ENCODE measurements at places on chromosomes 5 and 9.

DNA sequence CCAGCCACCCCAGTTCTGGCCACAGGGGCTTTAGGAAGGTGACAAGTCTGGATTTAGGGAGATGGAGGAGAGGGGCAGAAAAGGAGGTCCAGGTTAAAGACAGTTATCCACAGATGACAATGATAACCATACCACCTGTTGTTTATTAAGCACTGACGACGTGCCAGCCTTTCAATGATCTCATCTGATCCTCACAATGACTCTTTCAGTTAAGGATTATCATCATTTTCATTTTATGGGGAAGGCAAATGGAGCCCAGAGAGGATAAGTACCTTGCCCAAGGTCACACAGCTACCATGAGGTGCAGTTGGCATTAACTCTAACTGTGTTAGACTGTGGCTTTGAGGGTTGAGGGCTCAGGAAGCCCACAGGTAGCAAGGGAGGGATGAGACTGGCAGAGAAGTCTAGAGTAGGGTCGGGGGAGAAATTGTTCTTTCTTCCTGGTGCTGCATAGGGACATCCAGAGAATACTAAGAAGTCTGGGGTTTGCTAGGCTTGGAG, 21.5 kb upstream of the JADE2 start:
- no peak for DNase-seq

GRCh38 chr5:10438301-10438700, 3.4 kb upstream of the ROPN1L start:
- no peak for DNase-seq

- DNase-seq: no peak
Observed at GRCh38 chr5:22504411-22504810, 348.7 kb downstream of the CDH12 start.

DNA sequence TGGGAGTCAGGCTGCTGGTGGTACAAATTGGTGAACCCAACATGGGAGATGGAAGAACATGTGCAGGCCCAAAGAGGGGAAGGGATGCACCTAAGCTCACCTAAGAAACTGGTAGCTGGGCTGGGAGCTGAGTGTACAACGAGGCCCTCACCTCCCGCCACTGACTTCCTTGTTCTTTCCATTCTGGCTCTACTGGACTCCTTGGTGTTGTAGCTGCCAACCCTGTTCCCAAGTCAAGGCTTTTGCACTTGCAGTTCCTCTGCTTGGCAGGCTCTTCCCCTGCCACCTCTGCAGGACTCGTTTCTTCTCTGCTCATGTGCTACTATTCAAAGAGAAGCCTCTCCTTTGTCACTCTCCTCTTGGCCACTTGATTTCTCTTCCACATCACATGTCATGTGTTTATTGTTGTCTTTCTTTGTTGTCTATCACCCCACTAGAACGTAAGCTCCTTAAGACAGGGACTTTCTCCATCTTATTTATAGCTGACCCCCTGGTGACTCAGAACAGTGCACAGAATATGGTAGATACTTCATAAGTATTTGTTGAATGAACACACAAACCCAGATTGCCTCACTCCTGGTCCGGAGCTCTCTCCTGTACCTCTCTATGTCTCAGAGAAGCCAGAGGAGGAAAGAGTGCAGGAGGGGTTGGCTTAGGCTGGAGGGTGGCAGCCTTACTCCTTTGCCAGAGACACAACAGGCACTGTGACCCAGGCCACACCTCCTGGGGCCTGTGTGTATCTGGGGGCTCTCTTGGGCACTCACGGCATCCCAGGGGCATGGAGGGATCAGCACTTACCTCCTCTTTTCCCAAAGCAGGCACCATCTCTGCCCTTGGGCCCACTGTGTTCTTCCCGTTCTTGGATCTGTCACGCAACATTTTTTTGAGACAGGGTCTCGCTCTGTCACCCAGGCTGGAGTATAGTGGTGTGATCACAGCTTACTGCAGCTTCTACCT, 5.2 kb upstream of the SPINK4 start:
- no peak for DNase-seq

DNA sequence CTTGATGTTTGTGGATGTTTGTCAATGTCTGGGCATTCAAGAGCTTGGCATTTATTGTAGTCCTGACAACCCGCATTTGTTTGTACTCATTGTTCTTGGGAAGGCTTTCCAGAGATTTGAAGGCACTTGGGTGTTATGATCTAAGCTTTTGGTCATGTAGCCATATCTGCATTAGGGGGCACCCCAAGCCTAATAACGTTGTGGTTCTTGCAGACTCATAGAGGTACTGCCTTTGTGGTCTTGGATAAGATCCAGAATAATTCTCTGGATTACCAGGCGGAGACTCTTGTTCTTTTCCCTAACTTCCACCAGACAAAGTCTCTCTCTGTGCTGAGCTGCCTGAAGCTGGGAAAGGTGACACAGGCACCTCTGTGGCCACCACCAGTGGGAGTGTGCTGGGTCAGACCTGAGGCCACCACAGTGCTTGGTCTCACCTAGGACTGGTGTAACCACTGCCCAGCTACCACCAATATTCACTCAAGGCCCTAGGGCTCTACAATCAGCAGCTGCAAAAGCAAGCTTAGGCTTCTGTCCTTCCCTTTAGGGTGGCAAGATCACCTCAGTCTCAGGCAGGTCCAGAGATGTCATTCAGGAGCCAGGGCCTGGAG, 144.4 kb upstream of the TAS2R1 start:
- no peak for DNase-seq

- DNase-seq: no peak
Observed at GRCh38 chr5:90483206-90483605, 8.5 kb downstream of the POLR3G start.

DNA sequence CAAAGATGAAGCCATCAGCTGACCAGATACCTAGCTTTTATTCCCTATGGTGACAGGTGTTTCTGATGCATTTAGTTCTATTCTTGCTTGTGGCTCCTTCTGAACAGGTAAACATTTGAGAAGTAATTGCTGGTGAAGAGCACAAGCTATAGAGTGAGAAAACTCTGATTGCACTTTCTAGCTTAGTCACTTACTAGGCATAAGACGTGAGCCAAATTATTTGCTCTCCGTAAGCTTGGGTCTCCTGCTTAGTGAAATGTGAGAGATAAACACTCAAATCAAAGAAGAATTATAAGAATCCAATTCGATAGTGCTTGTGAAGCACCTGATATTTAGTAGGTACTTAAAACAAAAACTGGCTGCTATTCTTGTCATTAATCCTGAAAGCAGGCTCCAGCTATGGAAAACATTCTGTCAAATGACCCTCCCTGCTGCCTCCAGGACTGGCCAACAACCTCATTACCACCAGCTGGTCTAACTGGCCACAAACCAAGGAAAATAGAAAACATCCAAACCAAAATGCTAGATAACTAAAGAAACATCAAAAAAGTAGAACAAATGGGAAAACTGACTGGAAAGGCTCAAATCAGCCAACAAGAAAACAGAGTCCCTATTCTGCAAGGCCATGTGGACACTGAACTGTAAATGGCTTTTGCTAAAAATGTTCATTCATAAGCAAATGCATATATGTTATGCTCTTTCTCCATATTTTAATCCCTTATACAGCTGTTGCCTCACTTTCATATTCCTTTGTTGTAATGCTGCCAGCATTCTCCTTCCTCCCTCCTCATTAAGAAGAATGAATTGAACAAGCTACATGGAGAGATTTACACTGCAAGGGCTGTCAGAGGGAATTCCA, 616.1 kb downstream of the DTWD2 start:
- DNase-seq: no peak

GRCh38 chr9:109498195-109499092, at the start of gene PTPN3:
Gene PTPN3 (minus strand): TSS chr9:109498307. CDS start chr9:109463434, 34,873 bp downstream.
- no peak for DNase-seq

GRCh38 chr9:101246691-101247090, 138.1 kb downstream of the BAAT start:
- DNase-seq: no peak

GRCh38 chr5:96024683-96025475, 63.2 kb upstream of the ELL2 start:
- no peak for DNase-seq

GRCh38 chr5:23014266-23014665, 161.1 kb upstream of the CDH12 start:
- DNase-seq: no peak

DNA sequence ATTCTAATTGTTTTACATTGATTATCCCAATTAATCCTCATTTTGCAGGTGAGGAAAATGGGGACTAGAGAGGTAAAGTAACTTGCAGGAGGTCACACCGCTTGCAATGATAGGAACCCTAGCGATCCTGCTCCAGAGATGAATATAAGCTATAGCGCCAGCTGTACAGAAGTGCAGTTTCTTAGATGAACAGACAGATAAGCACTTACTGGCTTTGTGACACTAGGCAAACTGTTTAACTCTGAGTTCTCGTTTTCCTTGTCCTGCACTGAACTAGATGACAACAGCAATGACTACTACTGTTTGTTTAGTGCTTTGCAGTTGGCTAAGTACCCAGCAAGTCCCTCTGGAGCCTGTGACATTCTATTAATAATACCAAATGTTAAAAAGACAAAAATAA, 11.1 kb downstream of the LHX6 start:
- no peak for DNase-seq

- DNase-seq: no peak
Observed at GRCh38 chr9:131799177-131799823, 59.4 kb upstream of the RAPGEF1 start.

GRCh38 chr5:99636663-99637062, 707.9 kb upstream of the CHD1 start:
- no peak for DNase-seq

DNA sequence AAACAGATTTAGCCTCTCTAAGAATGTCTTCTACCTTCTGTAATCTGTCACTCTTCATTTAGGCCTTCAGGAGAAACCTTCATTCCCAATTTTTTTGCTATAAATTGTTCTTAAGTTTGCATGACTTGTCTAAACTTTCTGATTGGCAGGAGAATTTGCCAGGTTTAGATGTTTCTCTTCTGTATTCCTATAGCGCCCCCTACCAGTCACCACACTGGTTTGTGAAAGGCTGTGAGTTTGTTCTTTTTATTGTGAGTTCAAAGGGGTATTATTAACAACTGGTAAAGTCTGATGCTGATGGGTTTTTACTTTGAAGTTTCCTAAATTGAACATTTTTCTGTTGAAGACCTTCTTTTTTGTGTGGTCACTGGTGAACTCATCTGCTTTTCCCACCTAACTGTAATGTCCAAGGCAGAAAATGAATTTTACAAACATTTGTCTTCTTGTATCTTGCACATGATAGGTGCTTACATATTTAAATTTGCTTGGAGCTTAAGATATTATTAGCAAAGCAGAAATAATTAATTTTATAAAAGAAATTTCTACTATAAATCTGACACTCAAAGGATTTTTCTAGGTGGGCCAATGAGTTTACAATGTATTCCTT, 18.4 kb upstream of the F2RL2 start:
- DNase-seq: no peak

DNA sequence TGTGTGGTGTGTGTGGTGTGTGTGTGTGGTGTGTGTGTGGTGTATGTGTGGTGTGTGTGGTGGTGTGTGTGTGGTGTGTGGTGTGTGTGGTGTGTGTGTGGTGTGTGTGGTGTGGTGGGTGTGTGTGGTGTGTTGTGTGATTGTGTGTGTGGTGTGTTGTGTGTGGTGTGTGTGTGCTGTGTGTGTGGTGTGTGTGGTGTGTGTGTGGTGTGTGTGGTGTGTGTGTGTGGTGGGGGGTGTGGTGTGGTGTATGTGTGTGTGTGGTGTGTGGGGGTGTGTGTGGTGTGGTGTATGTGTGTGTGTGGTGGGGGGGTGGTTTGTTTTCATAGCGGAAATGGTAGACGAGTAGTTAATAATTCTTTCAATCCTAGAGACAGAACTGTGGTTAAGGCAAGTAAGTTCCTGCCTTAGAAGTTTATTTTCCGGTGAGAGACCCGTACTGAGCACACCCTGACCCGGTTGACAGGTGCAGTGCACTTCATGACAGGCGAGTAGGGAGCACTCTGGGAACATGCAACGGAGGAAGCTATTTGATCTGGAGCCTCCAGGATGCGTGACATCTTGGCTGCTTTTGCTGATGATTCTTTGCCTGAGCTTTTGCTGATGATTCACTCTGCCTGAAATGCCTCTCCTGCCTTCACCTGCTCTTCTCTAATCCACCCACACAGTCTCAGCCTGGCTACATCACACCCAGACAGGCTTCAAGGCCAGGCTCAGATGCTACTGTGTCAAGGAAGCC, 21.7 kb upstream of the FAT2 start:
- no peak for DNase-seq

DNA sequence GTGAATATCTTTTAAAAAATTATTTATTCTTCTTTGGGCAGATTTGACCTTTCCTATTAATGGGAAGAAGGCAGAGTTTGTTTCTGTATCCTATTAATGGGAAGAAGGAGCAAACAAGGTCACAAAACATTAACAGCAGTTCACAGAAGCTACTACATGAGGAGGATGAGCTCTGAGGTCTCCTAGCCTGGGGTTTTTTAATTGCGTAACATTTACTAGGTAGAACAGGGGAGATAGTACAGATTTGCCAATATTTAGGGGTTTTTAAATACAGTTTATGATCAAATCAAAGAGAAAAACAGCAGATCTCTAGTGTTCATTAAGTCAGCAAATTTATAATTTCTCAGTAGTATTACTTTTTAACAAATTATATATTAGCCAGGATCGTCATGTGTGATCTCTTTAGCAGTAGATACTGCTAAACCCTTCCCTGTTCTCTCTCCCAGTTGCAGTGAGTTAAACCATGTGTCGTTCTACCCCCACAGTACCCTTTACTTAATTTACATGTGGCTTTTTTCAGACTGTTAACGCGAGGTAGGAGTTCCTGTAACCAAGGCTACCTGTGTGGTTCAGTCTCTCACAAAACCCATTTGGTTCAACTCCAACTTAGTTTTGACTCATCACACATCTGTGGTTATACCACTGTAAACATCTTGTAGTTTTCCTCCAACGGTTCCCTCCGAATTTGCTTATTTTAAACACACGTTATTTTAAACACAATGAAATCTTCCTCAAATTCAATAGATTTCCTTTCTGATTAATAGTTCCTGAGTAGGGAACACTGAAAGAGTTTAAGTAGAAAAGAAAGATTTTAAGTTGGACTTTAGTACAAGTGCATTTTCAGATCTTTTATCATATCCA, 13.3 kb downstream of the SLC25A46 start:
- DNase-seq: no peak

DNA sequence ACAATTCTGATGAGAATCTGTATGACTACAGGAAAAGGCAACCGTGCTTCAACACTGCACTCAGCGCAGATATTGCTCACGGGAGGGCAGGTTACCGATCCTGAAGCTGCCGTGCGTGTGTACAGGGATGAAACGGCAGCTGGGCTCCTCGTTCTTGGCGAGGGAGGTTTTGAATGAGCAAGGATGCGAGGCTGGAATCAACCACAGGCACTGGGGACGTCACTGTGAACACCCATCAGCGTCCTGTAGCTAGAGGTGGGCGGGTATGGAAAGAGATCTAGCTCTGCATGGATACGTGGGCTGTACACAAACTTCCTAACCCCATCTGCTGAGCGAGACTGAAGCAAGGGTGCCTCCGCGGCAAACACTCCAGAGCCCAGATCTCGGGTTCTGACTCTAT, 84.3 kb upstream of the COL5A1 start:
- no peak for DNase-seq

- no peak for DNase-seq
Observed at GRCh38 chr9:134707731-134708671, 66.4 kb downstream of the COL5A1 start.

GRCh38 chr9:112535811-112536210, 49.2 kb downstream of the KIAA1958 start:
- no peak for DNase-seq

- DNase-seq: no peak
Observed at GRCh38 chr5:78705826-78706225, 57.3 kb upstream of the LHFPL2 start.
